ENCODE measurements at places on chromosomes 11 and 22.

- no peak for DNase-seq
These were observed 11.3 kb upstream of the APOL4 start for GRCh38 chr22:36212901-36213300.

DNA sequence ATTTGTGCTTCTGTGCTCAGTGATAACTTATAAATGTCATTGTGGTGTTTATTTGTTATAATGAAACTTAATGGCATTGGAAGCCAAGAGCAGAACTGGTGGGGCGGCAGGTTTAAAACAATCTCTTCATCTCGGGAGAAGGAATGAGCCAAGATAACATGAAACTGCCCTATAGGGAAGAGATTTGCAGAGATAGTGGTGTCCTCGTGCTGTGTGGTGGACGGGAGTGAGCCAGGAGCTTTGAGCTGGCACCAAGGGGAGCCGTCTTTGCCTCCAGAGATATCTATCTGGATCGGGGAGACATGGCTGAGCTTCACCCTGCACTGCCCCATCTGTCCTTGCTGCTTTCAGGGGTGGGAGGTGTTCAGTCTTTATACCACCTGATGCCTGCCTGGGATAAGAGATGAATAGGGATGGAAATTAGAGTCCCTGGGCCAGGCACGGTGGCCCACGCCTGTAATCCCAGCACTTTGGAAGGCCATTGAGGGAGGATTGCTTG, 189.6 kb downstream of the ST3GAL4 start:
- no peak for DNase-seq

GRCh38 chr22:45154383-45154782, 9.3 kb upstream of the NUP50 start:
- no peak for DNase-seq

DNA sequence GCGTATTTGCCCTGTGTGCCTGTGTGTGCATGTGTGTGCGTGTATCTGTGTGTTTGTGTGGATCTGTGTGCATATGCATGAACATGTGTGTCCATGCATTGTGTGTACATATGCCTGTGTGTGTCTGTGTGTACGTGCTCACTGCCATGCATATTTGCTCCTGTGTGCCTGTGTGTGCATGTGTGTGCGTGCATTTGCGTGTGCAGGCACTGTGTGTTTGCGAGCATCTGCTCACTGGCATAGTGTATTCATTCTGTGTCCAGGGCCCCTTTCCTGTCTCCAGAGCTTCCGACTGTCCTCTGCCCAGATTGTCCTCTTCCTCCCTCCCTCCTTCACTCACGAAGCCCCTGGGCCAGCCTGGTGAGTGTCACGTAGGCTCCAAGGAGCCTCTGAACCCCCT, 5.8 kb downstream of the EMID1 start:
- DNase-seq = no peak

- no peak for DNase-seq
These were observed 6.1 kb downstream of the CXCR5 start for GRCh38 chr11:118889797-118890196.

GRCh38 chr22:42957958-42958357, 57.0 kb downstream of the PACSIN2 start:
- DNase-seq = no peak

DNA sequence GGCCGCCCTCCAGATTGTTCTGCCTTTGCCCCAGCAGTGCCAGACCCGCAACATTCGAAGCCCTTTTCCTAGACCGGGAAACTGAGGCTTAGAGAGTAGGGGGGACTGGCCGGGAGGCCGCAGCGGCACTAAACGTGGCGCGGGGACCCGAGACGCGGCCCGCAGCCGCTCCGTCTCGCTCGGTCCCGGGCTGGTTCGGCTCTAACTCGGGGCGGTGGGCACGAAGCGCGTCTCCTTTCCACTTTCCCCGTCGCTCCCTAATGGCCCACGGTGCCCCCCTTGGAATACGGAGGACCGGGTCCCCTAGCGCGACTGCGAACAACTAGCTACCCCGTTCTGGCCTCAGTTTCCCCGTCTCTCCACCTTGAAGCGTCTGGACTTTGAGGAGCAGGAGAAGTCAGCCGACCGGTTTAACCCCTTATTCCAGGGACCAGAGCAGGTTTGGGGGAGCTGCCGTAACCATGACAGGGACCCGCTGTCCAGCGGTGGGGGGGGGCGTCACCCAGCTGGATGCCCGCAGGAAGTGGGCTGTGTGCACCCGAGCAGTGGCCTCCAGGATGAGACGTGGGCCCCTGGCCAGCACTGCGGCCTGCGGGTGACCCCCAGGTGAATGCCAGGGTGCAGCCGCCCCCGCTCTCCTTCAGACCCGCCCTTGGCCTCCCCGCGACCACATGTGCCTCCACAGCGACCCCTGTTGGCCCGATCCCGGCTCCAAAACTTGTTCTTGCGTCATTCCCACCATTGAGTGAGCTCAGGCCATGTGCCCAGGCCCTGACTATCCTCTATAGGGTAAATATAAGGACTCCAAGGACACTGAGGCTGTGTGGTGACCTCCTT, 1.1 kb downstream of the CDC42EP1 start:
- DNase-seq = peak; percentile 60

GRCh38 chr22:21834869-21835268, 32.6 kb downstream of the MAPK1 start:
- DNase-seq = no peak

- no peak for DNase-seq
These were observed 93.5 kb upstream of the ARHGAP20 start for GRCh38 chr11:110805756-110806155.

DNA sequence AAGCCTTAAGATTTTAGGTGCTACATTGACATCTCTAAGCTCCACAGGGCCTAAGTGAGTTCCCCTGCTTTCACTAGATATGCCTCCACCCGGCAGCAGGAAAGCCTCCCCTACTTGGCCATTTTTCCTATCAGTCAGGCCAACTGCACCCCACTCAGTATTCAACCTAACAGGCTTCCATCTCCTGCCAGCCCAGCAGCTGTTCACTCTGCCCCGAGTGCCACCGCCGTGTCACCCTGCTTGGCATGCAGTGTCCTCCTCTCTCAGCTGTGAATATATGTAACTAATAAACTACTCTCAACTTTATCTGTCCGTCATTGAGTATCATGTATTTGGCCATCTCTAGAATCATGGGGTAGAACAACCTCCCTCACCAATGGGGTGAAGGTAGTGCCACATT, 9.0 kb upstream of the OR6M1 start:
- DNase-seq = no peak

DNA sequence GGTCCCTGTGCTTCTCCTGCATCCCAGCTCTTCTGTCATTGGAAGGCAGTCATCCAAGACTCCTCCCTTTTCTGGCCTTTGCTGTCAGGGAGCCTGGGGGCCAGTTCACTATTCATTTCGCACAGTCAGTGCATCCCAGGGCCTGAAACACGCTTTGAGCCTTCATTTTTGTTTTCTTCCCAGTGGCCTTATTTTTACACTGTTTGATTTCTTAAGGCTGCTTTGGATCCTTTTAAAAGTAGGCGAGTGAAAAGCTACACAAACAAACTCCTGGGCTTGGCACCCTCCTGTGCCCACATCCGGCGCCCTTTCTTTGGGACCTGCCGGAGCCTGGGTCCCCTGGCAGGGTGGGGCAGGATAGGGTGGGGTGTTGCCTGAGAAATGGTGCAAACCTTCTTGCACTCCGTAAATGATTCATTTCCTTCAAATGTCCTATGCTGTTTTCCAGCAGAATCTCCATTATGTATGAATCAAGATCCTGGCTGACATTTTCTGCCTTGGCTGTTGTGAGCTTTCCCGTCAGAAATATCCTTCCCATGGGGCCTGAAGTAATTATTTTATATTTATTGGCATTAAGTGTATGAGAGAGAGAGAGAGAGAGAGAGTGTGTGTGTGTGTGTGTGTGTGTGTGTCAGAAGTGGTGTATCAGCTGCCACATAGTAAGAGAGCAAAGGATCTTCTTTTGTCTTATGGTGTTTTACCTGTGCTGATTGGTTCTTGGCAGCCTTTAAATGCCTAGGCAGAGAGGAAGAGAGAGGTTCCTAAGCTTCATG, 45.6 kb downstream of the BCR start:
- no peak for DNase-seq

All from activated CD8-positive, alpha-beta memory T cell treated with anti-CD3 and anti-CD28 coated beads for 4 hours (primary cell).